GM12892 (cell line): ENCODE measurements at places on chromosomes 16 and 17.
A peak's percentile ranks its signal among the peaks of the same experiment; 100 is the strongest.

GRCh38 chr17:1709403-1709951, 700 bp downstream of the TLCD2 start:
- DNase-seq = no peak

DNA sequence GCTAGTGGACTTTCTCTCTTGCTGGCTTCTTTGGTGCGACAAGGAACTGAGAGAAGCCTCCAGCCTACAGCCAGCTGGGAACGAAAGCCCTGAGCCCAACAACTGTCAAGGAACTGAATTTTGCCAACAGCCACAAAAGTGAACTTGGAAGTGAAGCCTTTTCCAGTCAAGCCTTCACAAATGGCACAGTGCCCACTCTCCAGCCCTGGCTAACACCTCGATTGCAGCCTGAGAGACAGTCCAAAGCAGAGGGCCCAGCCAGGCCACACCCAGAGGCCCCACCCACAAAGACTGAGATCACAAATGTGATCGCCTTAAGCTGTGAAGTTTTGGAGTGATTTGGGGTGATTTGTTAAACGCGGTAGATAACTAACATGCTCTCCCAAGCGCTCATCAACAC, 244.6 kb upstream of the SDK2 start:
- DNase-seq = no peak

DNA sequence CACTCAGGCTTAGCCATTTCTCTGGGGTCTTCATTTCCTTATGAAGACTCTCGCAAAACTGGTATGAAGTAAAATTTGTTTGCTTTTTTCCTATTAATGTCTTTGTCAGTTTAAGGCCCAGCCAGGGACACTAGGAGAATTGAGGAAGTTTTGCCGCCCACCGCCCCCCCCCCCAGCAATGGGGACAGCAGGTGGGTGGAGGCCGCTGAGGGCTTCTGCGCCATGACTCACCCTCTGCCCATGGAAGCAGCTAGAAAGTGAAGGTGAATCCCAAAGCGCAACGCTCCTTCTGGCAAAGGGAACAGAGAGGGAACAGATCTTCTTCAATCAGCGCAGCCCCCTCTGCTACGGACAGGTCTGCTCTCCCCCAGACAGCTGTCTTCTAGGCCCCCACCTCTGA, 49.7 kb downstream of the MARF1 start:
- no peak for DNase-seq

GRCh38 chr16:47991491-47991890, 164.3 kb downstream of the ABCC12 start:
- DNase-seq = no peak

DNA sequence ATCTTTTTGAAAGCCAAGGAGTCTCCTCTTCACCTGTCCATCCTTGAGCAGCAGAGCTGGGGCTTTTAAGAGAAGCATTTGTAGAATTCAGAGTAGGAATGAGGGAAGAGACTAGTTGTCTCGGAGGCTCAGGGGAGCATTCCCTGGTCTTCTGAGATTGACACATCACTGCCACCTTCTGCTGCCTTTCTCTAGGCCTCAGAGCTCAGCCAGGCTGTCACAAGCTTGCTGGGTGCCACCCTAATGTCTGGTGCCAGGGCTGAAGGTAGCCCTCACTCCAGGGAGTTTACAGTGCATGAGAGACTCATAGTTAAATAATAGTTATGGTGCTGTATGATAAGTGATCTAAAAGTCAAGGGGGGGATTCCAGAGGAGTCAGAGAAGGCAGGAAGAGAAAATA, 39.7 kb downstream of the B9D1 start:
- no peak for DNase-seq

GRCh38 chr17:13476720-13477119, 125.0 kb downstream of the HS3ST3A1 start:
- DNase-seq = no peak

DNA sequence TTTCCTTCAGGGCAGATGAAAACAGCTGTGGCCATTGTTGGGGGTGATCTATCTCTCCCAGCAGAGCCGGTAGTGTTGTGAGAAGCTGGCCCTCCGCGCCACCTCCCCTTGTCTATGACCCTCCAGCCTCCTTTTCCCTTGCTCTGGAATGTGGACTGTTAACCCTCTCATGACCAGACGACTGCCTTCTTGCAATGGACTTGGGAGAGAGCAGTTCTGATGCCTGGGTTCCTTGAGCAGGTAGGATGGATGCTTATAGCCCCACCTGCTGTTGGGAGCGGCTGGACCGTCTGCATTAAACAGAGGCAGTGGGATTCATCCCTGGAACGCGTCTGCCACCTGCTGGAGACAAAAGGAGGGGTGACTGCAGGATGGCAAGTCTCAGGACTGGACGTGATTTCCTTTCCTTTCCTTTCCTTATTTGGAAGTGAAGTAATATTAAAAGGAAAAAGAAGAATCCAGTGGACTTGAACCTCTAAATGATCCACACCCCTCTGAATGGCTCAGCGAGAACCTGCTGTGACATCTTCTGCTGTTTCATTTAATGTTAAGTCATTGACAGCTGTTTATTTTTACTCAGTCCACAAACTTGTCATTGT, 1.8 kb upstream of the SOST start:
- peak; percentile 76 for DNase-seq

- no peak for DNase-seq
These were observed 169.1 kb downstream of the GSG1L start for GRCh38 chr16:27894386-27894785.

DNA sequence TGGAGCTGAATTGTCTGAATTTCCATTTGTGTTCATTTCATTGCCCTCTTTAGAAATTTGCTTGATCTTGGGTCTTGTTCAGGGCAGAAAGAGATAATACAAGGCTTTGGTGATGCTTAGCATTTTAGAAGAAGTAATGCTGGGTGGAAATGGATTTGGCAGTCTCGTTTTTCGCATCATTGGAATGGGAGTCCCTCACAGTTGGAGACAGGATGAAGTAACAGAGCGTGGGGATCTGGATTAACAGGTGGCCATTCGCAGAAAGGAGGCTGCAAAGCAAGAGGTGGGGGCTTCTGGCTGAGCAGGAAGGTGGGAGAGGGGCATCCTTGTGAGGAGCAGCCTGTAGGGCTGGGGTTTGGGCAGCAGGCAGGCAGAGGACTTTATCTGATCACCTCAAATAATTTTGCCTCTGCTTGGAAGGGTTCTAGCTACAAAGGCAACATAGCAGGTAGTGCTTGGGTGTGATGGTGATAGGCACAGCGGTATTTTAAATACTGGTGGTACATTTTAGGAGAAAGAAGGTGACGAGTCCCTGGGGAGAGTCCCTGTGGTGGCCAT, 17.0 kb downstream of the KSR1 start:
- no peak for DNase-seq

GRCh38 chr17:2264067-2264860, 39.3 kb downstream of the SMG6 start:
- no peak for DNase-seq

DNA sequence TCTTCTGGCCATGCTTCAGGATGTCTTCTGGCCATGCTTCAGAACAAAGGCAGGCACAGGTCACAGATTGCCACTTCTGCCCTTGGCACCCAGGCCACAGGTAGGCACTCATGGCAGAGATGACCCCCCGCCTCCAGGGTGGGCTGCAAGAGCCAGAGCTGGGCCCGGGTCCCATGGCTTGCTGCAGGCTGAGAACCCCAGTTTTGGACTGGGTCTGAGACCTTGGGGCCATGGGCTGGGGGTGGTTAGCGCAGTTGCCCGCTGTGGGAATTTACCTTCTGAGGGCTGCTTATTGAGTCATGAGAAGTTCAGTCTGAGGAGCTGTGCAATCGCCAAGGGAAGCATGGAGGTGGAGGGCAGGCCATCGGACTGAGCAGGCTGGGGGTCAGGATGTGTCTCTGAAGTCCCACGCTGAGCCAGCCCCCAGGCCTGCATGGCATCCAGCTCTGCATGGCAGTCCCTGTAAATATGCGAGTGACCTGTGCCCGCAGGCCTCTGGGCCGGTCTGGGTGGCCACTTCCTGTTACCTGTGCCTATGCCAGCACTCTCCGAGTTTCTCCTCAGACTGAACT, 1.7 kb downstream of the ANKRD13B start:
- DNase-seq = no peak

GRCh38 chr16:1002399-1003166, 21.0 kb downstream of the SOX8 start:
- DNase-seq = no peak

GRCh38 chr16:60741810-60742209, 1294.4 kb downstream of the CDH8 start:
- no peak for DNase-seq

DNA sequence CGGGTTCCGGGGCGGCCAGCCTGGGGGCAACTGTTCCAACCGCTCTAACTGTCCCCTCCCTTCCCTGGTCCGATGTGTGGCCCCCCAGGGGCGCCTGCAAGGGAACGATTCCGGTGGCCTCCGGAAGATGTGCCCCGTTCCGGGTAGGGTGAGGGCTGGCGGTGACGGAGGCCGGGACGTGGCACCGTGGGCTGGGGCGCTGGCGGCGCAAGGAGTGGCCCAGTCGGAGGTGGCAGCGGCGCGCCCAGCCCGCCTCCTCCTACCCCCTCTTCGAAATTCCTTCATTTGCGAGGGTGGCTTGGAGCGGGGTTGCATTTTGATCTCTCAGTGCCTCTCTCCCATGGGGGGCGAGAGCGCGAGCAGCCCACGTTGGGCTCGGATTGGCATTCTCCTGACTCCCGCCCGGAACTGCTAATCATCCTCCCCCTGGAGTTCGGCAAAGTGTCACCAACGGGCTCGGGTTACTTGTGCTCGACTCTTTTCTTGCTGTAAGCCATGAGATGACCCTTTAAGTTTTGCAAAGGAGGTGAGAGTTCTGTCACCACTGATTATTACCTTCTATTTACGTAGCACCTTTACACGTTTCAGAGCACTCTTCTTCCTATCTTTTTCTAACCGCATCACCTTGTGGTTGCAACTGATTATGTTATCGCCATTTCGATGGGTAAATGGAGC, 622 bp downstream of the NDEL1 start:
- peak; percentile 39 for DNase-seq

DNA sequence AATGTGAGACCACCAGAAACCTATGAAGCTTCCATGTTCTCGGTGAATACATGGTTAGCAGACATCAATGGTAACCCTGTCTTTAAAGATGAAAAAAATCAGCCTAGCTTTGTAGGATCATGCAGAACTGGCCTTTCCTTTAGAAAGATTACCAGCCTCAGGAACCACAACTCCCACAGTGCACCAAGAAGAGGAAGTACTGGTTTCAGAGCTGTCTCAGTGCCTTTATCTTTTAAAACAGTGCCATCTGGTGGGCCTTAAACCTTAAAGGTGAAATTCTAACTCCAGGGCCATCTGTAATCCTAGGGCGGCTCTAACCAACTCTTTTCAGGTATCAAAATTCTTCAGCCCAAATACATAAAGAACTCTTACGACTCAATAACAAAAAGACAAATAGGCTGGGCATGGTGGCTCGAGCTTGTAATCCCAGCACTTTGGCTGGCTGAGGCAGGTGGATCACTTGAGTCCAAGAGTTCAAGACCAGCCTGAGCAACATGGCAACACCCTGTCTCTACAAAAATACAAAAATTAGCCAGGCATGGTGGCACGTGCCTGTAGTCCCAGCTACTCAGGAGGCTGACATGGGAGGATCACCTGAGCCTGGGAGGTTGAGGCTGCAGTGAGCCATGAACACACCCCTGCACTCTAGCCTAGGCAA, 5.4 kb downstream of the ATPAF2 start:
- peak; percentile 63 for DNase-seq

DNA sequence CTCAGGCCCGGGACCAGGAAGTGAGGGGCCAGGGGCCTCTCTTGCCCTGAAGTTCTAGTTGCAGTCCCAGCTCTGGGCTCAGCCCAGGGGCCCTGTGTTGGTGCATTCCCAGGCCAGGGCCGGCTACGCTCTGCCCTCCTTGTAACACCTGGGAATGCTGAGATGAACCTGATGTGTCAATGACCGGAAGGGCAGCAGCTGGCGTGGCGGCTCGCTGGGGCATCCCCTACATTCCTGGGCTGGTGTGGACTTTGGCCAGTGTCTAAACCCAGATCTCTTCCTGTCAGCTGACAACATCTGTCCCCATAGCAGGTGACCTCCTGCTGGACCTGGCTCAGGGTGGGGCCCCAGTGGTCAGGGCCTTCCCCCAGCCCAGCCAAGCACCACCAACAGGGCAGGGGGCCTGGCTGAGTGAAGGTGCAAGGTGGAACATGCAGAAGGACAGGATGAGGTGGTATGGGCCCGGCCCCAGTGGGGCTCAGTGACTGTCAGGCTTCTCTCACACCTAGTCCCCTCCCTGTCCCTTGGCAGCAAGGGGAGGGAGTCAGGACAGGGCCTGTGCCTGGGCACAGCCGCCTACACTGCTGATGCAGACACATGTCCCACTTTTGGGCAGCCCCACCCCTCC, 15.9 kb downstream of the FAM83G start:
- no peak for DNase-seq

DNA sequence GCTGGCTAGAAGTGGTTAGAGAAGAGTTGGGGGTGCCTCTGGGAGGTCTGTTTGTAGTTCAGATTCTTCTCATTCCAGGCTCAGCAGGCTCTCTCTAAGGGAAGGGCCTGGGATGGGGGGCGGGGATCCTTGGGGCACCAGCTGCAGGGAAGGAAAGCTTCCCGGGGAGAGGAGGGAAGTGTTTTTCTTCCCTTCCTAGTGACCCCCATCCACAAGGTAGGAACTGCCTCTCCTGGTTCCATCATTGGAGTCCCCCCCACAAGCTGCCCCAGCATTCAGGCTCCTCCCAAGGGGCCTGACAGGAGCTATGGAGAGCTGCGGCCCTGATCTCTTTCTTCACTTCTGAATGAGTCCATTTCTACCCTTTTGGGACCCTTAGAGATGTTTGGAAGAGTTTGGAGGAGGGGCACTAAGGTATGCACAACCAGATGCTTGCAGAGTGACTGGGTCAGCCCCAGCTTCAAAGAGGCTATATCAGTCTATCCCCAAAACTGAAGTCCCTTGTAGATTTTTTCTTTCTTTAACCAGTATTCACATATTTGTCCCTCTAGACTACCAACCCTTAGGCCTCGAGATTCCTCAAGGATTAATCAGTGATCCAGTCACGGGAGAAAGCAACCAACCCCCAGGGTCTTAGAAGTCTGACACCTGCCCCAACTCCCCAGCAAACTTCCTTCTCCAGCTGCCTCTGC, 13.9 kb upstream of the FZD2 start:
- no peak for DNase-seq

DNA sequence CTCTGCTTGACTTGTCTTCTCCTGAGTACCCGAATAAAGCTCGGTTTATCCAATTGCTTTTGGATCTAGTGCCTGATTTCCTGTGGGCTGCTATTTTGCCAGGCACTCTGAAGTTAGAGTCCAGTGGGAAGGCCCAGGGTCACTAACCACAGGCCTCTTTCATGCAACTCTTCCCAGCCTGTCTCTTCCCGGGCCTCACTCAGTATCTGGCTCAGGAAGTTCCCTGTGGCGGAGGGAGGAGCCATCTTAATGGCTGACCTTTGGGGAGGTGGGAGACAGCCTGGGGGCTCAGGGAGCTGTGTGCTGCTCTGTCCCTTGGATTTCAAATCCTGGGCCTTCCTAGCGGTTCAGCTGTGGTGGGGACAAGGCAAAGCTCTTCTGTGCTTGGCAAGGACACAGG, 328.5 kb downstream of the SLC39A11 start:
- DNase-seq = no peak

GRCh38 chr16:78452025-78452555, 352.6 kb downstream of the WWOX start:
- no peak for DNase-seq
